RPMI7951 (cell line): ENCODE measurements at places on chromosomes 2 and 18. TPM values are rescaled to one million over a fixed set of nuclear protein-coding genes. Genes with fewer than 3 reads are reported as not detected.

GRCh38 chr2:210172219-210172575, 988 bp upstream of the KANSL1L start:
- DNase-seq: no peak

DNA sequence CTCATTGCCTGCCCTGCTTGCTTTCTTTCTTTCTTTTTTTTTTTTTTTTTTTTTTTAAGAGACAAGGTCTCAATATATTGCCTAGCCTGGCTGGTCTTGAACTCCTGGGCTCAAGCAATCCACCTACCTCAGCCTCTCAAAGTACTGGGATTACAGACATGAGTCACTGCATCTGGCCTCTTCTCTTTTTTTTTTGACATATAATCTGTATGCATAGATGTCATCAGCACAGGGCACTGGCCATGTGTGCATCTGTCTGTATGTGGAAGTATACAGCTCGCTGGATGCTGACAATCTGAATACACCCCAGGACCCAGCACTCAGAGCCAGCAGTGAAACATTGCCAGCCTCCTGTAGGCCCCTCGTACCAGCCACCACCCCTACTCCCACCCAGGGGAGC, 49.5 kb downstream of the TFCP2L1 start:
- no peak for DNase-seq

SLC8A1 gene
- total RNA-seq: 6.4 and 8.5 TPM in 2 replicates

- no peak for DNase-seq
Observed at GRCh38 chr2:178843697-178844096, 36.5 kb upstream of the TTN start.

DNA sequence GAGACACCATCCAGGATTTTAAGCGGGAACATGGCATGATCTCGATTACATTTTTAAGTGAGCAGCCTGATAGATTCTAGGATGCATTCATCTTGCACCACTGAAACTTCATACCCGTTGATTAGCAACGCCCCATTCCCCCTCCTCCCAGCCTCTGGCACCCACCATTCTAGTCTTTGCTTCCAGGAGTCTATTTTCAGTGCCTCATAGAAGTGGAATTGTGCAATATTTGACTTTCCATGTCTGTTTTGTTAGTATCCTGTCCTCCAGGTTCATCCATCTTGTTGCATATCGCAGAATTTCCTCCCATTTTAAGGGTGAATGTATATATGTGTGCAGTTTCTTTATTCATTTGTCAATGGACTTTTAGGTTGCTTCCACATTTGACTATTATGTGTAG, 20.9 kb upstream of the SLC66A3 start:
- no peak for DNase-seq

FHOD3 gene
- total RNA-seq: 13.7 and 15.1 TPM in 2 replicates

GRCh38 chr2:15134957-15135356, 426.2 kb downstream of the NBAS start:
- no peak for DNase-seq

DNA sequence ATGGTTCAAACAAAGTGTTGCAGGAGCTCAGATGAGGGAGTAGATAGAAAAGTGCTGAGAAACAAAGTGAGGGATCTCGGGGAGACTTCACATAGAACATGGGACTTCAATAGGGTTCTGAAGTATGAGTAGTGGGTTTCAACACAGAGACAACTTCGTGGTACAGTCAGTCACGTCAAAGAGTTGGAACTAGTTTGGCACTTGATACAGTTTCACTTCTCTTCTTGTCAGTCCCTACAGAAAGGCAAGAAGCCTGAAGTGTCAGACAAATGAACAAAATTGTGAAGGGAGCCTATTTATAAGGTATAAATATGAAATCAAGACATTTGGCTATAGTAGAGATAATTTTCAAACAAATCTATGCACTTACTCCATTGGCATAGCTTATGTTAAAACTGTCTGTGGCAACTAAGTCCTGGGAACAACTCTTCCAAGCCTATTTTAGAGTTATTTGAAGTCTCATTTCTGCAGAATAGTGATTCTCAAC, 338.0 kb downstream of the TDRD15 start:
- DNase-seq: no peak

SULT6B1 gene
- not detected in 2 replicates for total RNA-seq

- no peak for DNase-seq
Observed at GRCh38 chr18:46574743-46575115, 82.3 kb downstream of the LOXHD1 start.

LIPG gene
- total RNA-seq: 0.60 and 2.2 TPM in 2 replicates

- no peak for DNase-seq
Observed at GRCh38 chr2:218369330-218369729, 12.7 kb downstream of the CATIP start.

DNA sequence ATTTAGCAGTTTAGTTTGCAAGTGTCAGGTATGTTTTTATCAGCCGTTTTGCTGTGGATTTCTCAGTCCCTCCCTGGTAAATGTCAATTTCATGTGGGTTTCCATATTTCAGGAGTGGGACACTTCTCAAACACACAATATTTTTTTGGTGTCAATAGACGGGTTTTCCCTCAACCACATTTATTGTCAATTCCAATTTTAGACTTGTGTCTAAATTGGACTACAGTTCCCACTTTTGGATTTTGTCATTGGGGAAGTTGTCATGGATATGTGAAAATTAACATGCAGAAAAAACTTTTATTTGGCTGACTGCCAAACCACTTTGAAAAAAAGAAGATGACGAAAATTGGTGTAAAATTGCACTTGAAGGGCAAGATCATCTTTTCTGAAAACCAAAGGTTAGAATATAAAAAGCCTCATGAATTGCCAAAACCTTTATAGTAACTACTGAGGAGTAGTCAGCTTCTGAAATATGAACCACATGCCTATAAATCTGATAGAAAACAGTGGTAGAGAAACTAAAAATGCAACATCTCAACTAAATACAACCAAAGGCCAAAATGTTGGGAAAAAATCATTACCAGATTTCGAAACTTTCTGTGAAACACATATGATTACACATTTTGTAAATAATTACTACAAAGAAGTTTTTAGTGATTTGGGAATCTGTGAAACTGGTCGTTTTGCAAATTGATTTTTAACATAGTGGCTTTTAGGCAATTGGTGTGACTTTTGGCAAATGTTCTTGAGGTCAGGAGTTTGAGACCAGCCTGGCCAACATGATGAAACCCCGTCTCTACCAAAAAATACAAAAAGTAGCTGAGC, 106.4 kb downstream of the BCL2L11 start:
- peak; percentile 66 for DNase-seq

DNA sequence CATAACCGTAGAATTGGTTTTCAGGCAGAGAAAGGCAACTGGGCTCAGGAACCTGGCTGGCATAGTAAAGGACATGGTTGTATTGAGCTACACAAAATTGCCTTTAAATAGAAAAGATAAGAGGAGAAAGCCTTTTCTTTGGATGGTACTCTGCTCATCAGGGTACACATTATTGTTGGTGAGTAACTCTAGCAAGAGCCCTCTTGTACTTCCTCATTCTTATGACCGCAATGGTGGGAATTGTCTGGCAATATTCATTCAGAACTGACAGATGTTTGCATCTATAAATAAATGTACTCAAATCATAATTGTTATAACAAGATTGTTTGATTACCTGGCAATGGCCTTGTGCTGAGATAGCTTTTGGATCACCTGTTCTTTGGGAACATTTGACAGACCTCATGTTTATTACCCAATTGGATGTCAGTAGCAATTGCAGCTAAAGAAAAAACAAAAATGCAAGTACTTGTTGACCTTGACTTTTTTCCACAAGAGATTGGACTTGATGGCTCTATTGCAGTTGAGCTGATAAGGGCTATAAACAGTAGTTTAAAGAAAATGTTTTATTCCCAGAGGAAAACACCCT, 43.9 kb downstream of the MEIS1 start:
- DNase-seq: no peak

ECEL1 gene
- not detected in 2 replicates for total RNA-seq

STAT4 gene
- 0.12 and 0.59 TPM in 2 replicates for total RNA-seq

APOB gene
- not detected in 2 replicates for total RNA-seq

SPC25 gene
- 49.0 and 53.0 TPM in 2 replicates for total RNA-seq

RGPD4 gene
- total RNA-seq: not detected in 2 replicates

DNA sequence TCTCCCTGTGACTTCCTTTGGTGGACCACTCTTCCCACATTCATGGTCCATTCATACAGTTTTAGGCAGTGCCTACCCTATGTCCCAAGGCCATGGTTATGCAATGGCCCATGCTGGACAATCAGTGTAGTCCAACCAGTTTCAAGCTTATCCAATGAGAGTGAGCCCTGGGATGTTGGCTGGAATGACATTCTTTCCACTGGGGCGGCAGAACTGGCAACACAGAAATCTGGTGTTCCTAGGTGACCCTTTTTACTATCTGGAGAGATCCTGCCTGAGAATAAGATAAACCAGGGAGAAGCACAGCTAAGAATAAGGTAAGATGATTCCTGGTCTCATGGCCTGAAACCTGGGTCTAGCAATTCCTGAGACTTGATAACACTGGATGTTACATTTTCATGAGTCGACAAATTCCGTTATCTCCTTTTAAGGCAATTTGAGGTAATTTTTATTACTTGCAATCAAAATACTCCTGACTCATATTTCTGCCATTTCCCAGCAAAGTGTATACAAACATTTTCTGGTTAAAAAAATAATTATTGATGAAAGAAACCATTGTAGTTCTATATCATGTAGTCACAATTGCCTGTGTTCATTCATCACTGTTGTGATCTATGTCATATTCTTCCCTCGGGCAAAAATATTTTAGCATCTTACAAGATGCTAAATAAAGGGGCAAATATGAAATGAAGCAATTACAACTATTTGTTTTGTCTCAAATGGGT, 271.5 kb upstream of the LYPD1 start:
- DNase-seq: peak; percentile 22

MARCO gene
- total RNA-seq: not detected in 2 replicates

- no peak for DNase-seq
Observed at GRCh38 chr2:231533086-231533776, 3.0 kb upstream of the NMUR1 start.

DNA sequence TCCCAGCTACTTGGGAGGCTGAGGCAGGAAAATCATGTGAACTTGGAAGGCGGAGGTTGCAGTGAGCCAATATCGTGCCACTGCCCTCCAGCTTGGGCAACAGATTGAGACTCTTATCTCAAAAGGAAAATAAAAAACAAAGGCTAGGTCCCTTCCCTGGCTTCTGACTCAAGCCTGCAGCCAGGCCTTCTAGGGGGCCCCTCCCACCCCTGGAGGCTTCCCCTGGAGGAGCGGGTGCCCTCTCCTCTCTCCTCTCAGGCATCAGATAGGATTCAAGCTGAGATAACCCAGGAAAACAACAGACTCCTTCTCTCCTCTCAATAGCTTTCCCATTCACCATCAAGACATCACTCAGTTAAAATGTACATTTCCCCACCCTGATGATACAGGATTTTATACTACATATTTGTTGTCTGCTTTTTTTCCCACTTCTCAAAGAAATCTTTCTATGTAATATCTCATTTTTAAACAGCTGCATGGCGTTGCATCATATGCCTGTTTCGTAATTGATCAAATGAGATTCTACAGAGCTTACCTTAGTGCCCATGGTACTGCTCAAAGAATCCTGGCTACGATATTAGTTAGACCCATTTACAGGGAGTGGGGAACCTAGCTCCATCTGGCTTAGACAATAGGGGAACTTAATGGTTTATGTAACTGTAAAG, 20.6 kb upstream of the C2orf72 start:
- no peak for DNase-seq

SCN1A gene
- total RNA-seq: not detected in 2 replicates

DNA sequence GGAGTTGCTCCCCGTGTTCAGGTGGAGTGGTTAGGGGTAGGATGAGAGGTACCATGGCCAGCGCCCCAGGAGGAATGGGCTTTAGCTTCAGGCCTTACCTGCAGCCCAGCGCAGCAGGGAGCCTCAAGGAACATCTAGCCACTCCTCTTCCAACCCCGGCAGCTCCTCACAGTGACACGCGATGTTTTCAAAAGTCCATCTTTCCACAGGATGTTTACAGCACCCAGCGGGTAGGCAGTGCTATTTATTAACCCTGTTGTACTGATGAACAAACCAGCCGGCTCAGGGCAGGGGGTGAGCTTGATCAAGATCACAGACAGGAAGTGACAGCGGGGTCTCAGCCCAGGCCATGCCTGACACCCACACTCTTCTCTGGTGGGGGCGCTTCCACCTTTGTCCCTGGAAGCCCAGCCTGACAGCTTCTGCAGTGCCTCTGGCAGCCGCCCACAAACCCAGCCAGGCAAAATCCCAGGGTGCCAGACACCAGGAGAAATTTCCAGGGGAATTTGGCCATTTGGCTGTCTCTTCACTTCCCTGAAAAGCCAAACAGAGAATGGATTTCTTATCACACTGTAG, 18.4 kb upstream of the PRLH start:
- DNase-seq: no peak

DNA sequence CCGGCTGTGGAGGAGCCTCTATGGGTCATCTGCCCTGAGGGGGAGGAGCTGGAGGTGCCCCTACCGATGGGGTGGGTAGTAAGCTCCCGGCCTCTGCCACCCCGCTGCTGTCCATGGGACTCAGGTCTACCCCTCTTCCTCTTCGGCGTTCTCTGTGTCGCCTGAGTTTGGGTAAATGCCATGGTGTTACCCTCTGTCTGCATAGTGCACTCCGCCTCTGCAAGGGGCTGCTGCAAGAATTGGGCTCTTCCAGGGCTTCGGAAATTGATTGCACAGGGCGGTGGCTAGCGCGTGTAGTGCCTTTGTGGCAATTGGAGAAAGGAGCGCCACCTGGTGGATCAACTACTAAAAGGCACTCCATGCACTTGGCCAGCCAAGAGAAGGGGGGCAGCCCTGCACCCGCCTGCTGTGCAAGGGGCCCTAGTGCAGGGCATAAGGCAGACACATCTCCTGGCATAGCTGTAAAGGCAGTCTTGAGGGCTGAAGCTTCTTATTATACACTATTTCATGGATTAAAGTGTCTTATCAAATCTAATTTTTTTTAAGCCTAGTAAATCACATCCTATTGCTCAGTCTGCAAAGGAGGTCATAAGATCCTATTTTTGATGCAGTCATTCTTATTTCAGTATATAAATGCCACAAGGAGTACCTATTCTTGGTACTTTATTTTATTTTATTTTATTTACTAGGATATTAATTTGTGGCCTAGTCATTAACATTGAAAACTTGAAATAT, 308.9 kb downstream of the PDE11A start:
- DNase-seq: peak; percentile 75

GRCh38 chr2:241584436-241584835, 25.9 kb downstream of the BOK start:
- DNase-seq: peak; percentile 41

DNA sequence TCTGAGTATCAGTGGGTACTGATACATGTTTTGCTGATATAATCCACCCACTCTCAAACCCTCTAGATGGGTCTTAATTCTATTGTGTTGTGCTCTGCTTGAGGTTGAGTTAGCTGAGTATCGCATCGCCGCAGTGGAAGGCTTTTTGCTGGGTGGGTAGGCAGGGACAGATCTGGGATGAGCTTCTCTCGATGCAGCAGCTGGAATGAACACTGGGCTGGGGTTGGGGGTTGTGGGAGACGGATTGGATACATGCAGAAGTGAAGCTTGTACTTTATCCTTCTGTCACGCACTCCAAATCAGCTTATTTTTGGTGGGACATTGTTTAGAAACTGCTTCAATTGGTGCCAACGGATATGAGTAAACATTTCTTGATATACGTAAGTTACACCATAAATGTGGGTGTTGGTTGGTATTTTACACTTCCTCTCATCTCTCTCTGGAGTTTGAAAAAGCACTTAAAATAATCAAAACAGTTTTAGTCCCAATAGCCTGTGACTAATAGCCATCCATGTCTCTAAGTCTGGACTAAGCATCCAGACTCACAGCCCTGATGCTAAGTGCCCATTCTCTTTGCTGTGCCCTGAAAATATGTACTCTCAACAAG, 107.1 kb downstream of the POLE4 start:
- peak; percentile 11 for DNase-seq

ABCB6 gene
- total RNA-seq: 29.8 and 41.6 TPM in 2 replicates

GRCh38 chr2:206558492-206558891, 83.8 kb upstream of the FAM237A start:
- no peak for DNase-seq

GRCh38 chr2:6957910-6958615, 40.9 kb downstream of the RNF144A start:
- no peak for DNase-seq
